ENCODE measurements at places on chromosomes 1 and 21.

- DNase-seq = no peak
Measured at GRCh38 chr1:60998786-60999185, 83.6 kb upstream of the NFIA start.

DNA sequence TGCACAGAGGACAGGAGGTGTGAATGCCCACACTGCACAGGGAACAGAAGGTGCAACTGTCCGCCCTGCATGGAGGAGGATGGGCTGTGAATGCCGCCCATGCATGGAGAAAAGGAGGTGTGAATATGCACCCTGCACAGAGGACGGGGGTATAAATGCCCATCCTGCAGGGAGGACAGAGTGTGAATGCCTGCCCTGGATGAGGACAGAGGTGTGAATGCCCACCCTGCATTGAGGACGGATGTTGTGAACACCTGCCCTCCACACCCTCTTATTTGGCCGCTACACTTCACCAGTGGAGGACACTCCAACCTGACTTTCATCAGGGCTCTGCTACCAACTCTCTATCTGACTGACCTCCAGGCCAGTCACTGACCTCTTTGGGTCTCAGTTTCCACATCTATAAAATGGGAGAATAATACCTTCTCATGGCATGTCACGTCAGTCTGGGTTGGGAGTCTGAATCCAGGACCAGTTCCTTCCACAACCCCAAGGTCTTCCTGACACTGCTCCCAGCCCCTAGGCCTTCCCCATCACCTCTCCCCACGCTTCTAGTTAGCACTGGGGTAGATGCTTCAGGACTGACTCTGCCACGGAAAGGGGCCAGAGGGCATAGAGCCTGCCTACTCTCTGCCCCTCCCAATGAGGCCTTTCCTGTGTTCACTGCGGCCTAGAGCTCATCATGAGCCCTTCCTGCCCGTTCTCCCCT lies 28.4 kb downstream of the ZBTB17 start:
- no peak for DNase-seq

DNA sequence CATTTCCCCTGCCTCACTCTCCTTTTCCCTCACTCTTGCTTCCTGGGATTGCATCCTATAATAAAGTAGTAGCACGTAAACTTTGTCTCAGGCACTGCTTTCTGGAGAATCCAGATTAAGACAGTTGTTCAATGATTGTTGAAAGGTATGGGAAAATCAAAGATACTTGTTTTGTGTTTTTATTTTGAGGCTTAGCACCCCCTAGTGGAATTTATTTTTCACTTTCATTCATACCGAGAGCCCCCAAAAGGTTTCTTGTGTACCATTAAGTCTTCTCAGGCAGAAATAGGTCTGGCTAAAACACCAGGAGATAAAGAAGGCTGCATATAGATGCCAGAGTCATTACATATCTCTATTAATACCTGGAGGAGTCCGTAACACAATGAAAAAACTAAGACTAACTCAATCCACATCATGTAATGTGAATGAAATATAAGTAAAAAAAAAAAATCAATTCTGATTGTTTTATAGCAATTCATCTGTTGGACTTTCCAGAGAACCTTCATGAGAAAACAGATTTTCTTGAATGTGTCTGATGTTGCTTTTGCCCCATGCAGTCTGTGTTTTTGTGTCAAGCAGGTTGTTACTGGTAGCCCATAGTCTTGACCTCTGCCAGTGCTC lies 103.5 kb downstream of the RPE65 start:
- DNase-seq = no peak

GRCh38 chr1:224616756-224617409 lies 766 bp downstream of the CNIH3 start:
- DNase-seq = peak; percentile 13

DNA sequence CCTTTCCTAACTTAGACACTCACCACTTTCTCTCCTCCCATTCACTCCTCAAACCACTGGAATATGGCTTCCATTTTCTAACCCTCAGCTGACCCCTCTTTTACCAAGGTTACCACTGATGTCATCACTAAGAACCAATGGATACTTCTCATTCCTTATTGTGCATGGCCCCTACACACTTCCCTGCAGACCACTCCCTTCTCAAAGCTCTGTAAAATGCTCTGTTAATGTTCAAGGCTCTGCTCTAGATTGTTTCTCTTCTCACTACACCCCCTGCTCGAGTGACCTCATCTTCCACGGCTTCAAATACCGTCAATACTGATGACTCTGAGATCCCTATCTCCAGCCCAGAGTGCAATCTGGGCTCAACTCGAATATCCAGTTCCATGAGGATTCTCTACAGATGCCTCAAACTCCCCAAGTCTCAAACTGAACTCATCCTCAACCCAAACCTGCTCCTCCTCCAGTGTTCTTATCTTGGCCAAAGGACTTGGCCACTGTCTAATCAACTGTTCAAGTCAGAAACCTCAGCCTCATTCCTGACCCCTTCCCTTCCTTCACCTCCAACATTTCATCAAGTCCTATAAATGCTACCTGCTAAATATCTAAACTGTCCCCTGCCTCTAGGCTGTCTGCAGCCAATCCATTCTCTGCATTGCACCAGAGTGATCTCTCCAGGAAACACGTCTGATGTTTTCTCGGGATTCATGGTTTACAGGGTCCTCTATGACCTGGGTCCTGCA lies 41.3 kb upstream of the BMP8B start:
- DNase-seq = no peak

- DNase-seq = no peak
Measured at GRCh38 chr21:24939291-24939690, 668.0 kb downstream of the MRPL39 start.

- peak; percentile 81 for DNase-seq
Measured at GRCh38 chr1:1349256-1350012, at the start of gene DVL1. DVL1 (minus strand) TSS chr1:1349418; CDS start chr1:1349065, 353 bp downstream.

All from activated CD4-positive, alpha-beta T cell treated with anti-CD3 and anti-CD28 coated beads for 36 hours (primary cell).